RWPE2 (cell line): ENCODE measurements at places on chromosomes 11 and 22.
A peak's percentile ranks its signal among the peaks of the same experiment; 100 is the strongest.

DNA sequence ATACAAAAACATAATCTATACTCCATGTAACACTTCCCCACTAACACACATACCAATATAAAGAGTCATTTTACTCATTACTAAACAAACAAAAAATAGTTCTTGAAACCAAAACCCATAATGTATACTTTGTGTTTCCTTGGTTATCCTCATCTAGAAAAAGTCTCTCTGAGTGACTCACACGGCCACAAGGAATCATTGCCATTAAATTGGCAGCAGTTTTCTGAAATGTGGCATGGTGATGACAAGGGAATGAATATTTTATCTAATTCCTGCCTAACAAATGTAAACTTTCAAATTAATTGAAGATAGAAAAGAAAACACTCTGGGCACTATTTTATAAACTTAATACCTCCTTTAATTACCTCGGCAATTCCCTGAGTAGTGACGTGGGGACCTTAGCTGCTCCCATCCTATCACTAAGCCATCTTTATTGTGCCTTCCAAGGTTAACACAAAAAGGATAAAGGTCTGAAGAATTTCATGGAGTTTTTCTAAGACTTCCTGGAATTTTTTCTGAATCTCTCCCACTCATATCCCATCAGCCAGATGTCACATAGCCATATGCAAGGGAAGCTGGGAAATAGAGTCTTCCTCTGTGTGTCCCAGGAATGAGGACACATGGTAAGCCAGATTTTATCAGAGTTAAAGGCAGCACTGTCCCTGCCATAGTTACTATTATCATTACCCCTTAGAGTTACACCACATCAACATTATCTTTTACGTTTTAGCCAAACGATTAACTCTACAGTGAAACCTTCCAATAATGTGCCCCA is 857.2 kb upstream of the TENM4 start:
- no peak for DNase-seq
- no peak overlapping the region for H3K4me3 ChIP-seq
- H3K4me1 ChIP-seq, result peaks cover 9% of the 10 kb centered on the region
- no peaks in the 10 kb centered on the region for H3K36me3 ChIP-seq

- H3K27ac ChIP-seq, result no peak overlapping the region
- H3K4me3 ChIP-seq, result no peak overlapping the region
- no peaks in the 10 kb centered on the region for H3K4me1 ChIP-seq
- peak; percentile 57 for DNase-seq
Observed at GRCh38 chr11:3106736-3107524, 49.7 kb upstream of the CARS1 start.

DNA sequence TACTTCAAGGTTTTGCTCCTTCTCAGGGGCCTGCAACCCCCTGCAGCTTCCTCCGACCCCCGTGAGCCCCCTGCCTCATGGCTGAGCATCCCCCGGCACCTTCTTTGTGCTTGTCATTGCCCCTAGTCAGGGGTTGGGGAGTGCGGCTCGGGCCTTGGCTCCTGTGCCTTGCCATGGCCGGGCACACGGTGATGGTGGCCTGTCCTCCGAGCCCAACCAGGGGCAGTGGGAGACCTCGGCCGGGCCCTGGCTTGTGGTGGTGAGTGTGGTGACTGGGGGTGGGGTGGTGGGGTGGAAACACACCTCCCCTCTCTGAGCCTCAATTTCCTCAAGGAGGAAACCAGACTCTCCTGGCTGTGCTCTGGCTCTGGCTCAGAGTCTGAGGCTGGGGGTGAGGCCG is 1.5 kb upstream of the MRGPRG start:
- no peaks in the 10 kb centered on the region for H3K36me3 ChIP-seq
- no peak overlapping the region for H3K27ac ChIP-seq
- no peak overlapping the region for H3K4me3 ChIP-seq

DNA sequence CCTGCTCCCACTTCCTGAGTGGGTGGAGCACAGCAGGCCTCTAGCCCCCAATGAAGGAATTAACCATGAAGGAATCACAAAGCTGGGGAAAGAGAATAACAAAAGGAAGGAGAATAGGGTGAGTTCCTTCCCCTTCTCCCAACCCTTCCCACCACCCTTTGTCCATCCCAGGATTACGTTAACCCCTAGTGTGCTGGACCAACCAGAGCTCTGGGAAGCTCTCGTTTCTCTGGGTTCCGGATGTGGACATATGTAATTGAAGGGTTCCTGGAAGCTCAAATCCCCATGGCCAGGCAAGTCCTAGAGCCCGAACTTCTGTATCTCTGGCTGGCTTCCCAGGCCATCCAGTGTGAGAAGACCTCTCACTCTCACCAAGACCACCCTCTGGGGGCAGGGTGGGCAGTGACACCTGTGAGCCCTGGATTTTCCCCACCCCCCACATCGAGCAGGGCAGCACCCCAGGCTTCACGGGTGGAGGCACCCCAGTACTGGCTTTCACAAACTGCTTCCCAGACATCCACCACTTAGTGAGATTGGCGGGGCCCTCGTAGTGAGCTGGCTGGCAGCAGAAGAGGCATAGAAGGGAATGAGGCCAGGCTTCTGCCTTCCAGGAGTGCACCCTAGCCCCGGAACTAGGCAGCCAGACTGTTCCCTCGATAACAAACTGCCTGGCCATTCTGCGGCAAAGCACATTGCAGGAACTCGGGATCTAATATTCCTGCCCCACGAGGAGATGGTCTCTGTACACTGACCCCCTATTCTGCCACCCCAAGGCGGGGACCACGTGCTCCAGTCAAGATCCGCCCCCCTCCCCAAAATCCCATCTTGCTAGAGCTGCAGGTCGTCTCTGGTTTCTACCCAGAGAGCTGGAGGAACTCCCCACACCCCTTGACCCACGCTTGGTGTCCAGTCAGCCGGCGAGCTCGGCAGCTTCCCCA is 2.1 kb downstream of the NECTIN1 start:
- H3K27ac ChIP-seq, result peak overlapping the region; percentile 65
- no peak for DNase-seq
- peaks cover 45% of the 10 kb centered on the region for H3K4me1 ChIP-seq
- no peaks in the 10 kb centered on the region for H3K27me3 ChIP-seq

GRCh38 chr11:121268581-121268980 is 24.0 kb upstream of the SC5D start:
- no peak overlapping the region for H3K27ac ChIP-seq
- H3K36me3 ChIP-seq, result no peaks in the 10 kb centered on the region
- no peak overlapping the region for H3K4me3 ChIP-seq
- H3K4me1 ChIP-seq, result no peaks in the 10 kb centered on the region
- H3K27me3 ChIP-seq, result peaks cover 14% of the 10 kb centered on the region
- DNase-seq, result no peak

DNA sequence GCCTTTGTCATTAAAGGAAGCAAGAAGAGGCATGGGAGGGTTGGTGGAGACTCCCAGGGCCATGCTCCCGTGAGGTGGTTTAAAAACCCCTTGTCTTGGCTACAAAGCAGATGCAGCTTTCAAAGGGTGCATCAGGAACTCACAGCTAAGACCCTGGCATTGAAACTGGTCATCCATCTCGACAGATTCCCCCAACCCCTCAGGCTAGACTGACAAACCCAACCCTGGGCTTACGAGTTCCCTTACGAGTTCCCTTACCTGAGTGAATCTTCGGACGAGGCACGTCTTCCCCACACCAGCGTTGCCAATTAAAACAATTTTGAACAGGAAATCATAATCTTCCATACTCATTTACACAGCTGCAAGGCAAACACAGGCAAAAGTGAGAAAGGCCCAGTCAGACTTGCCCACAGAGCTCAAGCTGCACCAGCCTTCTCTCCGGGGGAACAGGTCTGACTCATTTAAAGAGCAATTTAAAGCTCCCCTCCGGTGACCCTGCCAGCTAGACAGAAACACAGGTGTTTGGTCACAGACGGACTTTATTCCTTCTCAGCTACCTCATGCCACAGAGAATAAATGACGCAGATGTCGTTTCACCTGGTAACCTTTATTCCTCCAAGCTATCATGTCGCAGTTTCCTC is 74.6 kb downstream of the RAB30 start:
- H3K4me1 ChIP-seq, result peaks cover 3% of the 10 kb centered on the region
- no peaks in the 10 kb centered on the region for H3K27me3 ChIP-seq
- no peak for DNase-seq
- H3K36me3 ChIP-seq, result no peaks in the 10 kb centered on the region
- no peak overlapping the region for H3K4me3 ChIP-seq

GRCh38 chr11:45523760-45524159 is 141.7 kb downstream of the CHST1 start:
- H3K4me1 ChIP-seq, result no peaks in the 10 kb centered on the region
- no peak for DNase-seq
- no peaks in the 10 kb centered on the region for H3K27me3 ChIP-seq
- H3K27ac ChIP-seq, result no peak overlapping the region
- H3K4me3 ChIP-seq, result no peak overlapping the region
- no peaks in the 10 kb centered on the region for H3K36me3 ChIP-seq
